ENCODE measurements at places on chromosomes 16 and 17.

- DNase-seq: no peak
Observed at GRCh38 chr17:57375770-57376225, 119.5 kb downstream of the MSI2 start.

- no peak for DNase-seq
Observed at GRCh38 chr17:78822552-78822951, 18.1 kb downstream of the USP36 start.

GRCh38 chr17:76419576-76420260 lies 33.2 kb downstream of the UBE2O start:
- no peak for DNase-seq

- no peak for DNase-seq
Observed at GRCh38 chr17:45814622-45815606, 29.8 kb upstream of the SPPL2C start.

- no peak for DNase-seq
Observed at GRCh38 chr17:38906460-38907228, 18.8 kb upstream of the LASP1NB start.

All from left colon (tissue), 2 donors.